Peyer's patch (tissue), 4 donors: ENCODE measurements at places on chromosomes 7 and 10.
A peak's percentile ranks its signal among the peaks of the same experiment; 100 is the strongest.

GRCh38 chr7:74656441-74656836, 1.1 kb upstream of the GTF2I start:
- DNase-seq, result peak; percentile 63

- DNase-seq, result no peak
Observed at GRCh38 chr10:99394761-99395386, 35.5 kb downstream of the GOT1 start.

DNA sequence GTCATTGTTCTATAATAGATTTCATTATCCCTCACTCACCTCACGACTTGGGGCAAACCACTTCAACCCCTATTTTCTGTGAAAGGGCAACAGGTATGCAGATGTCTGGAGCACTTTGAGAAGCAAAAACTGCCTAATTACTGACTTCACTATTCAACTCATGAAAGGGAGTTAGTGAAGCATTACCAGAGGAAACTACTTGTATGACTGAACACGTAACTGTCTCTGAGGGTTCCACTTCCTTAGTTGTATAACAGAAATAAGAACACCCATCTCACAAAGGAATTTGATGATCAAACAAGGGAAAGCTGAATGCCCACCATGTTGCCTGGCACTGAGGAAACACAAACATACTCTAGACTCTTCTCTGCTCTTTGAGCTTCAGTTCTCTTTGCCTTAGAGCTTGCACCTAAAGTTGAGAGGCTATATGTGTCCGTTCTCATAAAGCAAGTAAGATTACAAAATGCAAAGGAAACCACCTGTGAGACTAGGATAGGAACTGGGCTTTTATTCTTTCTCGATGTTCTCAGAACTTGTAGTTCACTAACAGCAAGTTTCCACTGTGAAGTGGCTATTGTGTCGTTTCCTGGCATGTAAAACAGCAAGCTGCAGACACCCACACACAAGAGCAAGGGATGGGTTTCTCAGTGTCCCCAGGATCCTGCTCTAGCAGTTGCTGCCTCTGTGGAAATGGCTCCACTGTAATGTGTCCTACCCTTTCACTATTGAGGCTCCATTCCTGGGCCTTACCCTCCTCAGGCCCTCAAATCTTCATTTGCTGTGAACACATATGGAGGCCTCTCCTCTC, 2.6 kb downstream of the TMEM243 start:
- peak; percentile 67 for DNase-seq

GRCh38 chr10:121084675-121085070, 233.5 kb downstream of the WDR11 start:
- DNase-seq, result no peak

DNA sequence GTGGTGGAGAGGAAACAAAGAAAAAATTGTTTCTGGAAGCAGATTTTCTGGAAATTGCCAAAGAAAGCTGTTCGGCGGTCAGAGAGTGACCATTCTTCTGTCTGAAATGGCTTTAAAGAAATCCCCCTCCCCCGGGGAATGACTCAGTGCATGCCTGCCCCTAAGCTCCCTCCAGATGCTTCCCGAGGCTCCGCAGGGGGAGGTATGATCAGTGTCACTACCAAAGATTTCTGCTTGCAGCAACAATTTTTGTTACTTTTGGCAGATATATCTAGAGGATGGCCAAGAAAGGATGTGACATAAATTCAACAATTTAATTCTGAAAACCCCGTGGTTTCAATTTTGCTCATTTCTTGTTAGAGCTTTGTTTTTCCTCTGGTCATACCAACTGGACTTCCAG, 163.9 kb downstream of the JCAD start:
- DNase-seq, result no peak

GRCh38 chr7:133020496-133020895, 61.4 kb downstream of the CHCHD3 start:
- no peak for DNase-seq

- peak; percentile 59 for DNase-seq
Observed at GRCh38 chr10:112565434-112566053, 118.5 kb downstream of the VTI1A start.

DNA sequence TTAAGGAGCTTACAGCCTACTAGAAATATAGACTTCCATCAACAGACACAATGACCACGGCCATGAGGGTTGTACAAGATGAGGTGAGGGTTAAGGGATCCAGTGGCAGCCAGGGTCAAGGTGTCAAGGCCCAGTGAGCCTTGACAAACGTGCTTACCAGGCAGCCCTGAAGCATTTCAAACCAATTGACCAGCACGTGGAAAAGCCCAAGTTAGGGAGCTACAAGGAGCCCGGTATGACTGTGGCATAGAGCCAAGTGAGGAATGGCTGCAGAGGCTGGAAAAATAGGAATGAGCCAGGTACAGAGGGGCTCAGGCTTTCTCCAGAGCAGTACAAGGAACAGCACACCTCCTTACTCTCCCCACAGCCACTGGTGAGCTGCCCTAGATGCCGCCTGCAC, 12.7 kb downstream of the AFAP1L2 start:
- no peak for DNase-seq

DNA sequence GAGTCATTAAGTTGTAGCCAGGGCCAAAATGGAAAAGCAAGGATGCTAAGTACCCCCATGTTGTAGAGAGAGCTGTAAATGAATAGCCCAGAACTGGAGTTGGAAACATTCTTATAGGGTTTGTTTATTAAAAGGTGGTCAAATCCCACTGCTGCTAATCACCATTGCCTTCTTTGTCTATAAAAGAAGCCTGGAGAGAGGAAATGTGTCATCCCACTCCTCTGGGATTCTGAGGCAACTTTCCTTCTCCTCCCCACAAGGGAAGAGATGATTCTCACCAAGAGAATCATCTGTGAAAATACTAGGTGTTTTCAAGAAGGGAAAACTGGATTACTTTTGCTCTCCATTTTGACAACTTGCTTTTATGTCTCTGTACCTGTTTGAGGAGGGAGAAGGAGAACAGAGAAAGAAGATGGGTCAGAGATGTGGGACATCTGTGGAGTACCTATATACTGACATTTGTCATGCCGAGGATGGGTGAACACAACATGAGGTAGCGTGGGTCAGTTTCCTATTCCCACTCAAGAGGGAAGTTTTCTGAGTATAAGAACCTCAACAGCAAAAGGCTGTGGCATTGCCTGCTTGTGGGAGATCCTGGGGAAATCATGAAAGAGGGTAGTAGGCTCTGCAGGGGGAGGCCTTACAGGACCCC, 262.2 kb downstream of the KIF20B start:
- DNase-seq, result no peak

- no peak for DNase-seq
Observed at GRCh38 chr10:60606343-60607080, 171.8 kb upstream of the CDK1 start.

GRCh38 chr10:77179015-77179695, 458.5 kb downstream of the KCNMA1 start:
- DNase-seq, result no peak

DNA sequence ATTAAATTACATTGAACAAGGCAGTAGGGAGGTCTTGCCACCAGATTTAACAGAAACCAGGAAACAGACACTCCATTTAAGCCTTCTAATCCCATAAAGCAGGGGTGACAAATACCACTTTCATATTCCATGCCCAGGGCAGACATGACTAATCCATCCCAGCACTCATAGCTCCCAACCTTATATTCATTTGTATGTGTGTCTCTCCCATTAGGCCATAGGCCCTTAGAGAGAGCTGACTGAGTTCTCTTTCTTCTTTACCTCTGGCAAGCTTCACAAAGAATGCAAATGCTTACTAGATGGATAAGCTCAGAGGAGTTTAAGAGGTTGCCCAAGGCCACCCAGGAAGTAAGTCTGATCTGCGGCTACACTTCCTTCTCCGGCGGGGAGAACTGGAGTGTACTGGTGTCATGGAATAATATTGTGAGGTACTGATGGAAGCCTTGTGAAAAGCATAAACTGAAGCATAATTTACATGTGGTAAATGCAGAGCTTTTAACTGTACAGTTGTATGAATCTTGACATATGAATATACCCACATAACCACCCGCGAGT, 239.7 kb upstream of the HABP2 start:
- DNase-seq, result no peak

- no peak for DNase-seq
Observed at GRCh38 chr7:28112883-28113540, 67.6 kb downstream of the JAZF1 start.

GRCh38 chr7:139725858-139726484, 51.8 kb downstream of the HIPK2 start:
- peak; percentile 40 for DNase-seq

- no peak for DNase-seq
Observed at GRCh38 chr7:155066417-155066950, 3.6 kb upstream of the HTR5A start.

DNA sequence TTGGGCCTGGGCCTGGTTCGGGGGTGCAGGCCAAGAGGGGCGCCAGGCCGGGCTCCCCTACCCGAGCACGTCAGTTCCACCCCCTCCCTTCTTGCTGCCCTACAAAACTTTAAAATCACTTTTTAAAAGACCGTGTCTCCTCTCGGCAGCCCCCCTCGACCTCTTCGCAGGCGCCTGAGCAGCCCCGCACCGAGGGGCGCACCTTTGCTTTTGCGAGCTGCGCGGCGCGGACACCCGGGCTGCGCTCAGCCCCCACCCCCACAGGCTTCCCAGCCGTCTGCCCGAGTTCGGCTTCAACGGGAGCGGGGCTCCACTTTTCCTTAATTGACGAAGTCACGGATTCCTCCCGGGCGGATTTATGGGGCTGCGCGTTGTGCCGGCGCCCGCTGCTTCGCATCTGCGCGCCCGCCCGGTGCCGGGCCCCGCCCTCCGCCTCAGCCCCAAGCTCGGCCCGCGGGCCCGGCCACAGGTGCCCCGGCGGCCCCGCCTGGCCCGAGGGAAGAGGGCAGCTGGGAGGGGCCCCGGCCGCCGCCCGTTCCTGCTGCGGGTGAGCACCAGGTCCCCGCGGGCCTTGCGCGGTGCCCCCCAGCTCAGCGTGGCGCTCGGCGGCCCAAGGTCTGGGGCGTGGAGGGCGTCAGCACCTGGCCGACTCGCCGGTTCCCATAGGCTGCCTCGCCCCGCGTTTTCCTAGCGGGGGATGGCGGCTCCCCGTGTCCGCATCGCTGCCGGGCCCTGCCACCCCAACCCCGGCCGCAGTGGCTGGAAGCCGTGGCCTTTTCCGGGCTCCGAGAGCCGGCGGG, 10.8 kb upstream of the MNX1 start:
- peak; percentile 42 for DNase-seq

GRCh38 chr10:44949127-44949802, 10.3 kb upstream of the RASSF4 start:
- no peak for DNase-seq

GRCh38 chr7:118080947-118081346, 103.0 kb upstream of the LSM8 start:
- DNase-seq, result no peak

- no peak for DNase-seq
Observed at GRCh38 chr7:104627516-104627915, 299.1 kb downstream of the LHFPL3 start.

DNA sequence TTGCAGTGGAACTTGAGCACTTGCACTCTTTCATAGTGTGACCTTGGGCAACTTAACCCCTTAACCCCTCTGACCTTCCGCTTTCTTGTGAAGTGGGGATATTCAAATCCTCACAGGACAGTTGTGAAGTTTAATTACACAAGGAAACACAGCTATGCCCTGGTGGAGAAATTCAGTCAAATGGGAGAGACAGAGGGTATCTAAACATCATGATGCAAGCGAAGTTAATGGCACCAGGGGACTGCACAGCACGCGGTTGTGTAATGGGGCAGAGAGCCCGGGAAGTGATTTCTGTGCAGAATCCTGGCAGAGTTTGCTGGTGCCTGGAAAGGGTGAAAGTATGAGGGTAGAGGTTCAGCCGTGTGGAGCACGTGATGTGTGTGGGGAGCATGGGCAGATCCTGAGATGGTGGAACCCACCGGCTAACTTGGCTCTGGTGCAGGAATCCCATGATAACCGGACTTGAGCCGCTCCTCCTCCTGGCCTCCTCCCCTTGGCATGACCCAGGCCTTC, 51.7 kb downstream of the SNX10 start:
- DNase-seq, result no peak

- DNase-seq, result no peak
Observed at GRCh38 chr7:134415700-134416099, 43.2 kb downstream of the AKR1B1 start.

DNA sequence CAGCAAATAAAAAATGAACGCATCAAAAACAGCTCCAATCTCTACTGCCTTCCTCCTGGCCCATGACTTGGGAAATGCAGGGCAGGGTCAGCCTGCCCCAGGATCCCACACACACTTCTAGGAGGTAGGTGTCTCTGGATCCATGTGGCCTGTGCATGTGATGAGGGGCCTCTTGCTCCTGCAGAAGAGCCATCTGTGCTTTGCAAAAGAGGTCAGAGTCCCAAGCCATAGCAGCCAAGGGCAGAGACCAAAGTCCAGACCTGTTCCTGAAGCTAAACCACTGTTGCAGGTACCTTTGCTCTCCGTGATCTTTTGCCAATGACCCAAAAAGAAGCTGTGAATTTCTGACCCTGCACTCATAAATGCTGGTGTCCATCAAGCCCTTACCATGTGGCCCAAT, 57.1 kb downstream of the KCNMA1 start:
- peak; percentile 69 for DNase-seq

- DNase-seq, result no peak
Observed at GRCh38 chr7:24025094-24025493, 258.9 kb upstream of the NPY start.

DNA sequence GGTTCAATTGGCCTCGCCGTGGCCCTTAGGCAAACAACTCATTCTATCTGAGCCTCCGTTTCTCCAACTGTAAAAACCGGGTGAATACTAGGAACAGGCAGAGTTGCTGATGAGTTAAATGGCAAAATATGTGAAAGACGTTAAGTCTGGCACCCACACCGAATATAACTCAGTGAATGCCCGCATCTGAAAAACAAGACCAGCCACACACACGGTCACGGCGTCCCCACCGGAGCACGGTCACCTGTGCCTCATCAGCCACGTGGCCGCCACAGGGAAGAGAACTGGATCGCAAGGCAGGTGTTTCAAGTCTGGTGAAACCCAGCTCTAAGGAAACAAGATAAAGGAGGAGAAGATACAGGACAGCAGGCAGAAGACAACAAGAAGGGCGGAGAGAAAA, 20.4 kb downstream of the PRKAG2 start:
- DNase-seq, result no peak

DNA sequence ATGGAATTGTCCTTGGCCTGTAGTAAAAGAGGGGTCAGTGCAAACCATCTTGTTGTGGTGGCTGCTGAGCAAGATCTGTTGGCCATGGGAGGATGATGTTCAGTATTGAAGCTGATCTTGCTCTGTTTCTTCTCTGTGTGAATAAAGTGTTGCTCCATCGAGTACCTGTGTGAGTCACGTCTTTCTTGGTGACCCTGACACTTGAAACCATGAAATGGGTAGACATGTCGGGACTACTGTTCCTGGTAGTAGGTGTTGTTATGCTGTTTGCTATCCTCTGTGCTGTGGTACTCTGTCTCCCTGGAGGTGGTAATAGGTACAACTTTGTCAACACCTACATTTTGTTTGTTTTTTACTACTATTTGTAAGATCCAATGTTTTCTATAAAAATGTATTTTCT, 330.6 kb downstream of the MDFIC start:
- no peak for DNase-seq

DNA sequence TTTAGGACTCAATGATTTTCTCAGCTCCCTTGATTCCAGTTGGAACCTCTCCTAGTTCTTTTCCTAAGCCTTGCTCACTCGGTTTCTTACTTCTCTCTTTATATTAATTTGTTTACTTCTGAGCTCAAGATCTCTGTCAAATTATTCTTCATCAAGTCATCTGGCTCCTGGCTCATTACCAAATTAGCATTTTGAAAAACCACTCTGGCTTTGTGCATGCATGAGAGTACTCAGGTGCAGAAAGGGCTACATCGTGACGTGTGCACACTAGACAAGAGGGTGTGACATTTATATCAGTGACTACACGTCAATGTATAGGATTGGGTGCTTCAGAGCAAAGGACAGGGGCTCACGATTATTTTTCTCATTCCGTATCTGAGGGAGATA, 645.7 kb upstream of the DPP6 start:
- no peak for DNase-seq

GRCh38 chr10:78664929-78665553, 403.7 kb upstream of the ZMIZ1 start:
- no peak for DNase-seq
